RWPE2 (cell line): ENCODE measurements at places on chromosomes 7 and 10.

- DNase-seq = no peak
Observed at GRCh38 chr10:52447931-52448353, 133.9 kb downstream of the DKK1 start.

- no peak for DNase-seq
Observed at GRCh38 chr10:106044503-106044902, 1120.0 kb downstream of the SORCS1 start.

GRCh38 chr7:16836481-16836880 is 31.7 kb upstream of the AGR2 start:
- no peak for DNase-seq

GRCh38 chr7:68964060-68964459 is 634.2 kb upstream of the AUTS2 start:
- no peak for DNase-seq

DNA sequence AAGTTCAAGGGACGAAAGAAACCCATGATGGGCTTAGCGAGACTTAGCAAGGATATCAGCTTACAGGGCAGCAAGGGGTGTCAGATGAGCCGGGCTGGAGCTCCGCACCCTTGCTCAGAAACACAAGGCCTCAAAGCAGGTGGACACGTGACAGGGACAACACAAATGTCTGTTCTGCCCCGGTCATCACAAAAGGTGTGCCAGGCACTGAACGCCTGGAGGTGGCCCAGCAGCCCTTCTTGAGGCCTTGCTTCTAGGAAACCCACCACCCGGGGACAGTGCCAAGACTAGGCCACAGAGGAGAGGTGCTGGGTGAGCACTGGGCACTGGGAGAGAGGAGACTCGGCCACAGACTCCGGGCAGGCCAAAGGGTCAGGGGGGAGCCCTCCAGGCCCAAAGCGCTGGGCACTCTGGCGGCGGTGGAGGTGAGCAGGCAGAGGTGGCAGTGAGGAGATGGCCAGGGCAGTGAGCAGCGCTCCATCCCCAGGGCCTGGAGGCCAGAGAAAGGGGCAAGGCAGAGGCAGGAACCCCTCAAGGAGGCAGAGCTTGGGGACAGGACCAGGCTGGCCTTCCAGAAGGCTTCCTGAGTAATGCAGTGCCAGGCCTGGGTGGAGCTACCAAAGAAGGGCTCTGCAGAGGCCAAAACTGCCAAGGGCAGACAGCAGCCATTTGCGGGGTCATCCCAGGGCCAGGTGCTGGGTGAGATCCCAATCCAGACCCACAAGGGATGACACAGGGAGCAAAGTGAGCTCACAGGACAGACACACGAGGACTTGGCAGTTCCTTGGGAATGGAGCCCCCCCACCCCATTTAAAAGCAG is 22.7 kb downstream of the EBF3 start:
- DNase-seq = no peak

DNA sequence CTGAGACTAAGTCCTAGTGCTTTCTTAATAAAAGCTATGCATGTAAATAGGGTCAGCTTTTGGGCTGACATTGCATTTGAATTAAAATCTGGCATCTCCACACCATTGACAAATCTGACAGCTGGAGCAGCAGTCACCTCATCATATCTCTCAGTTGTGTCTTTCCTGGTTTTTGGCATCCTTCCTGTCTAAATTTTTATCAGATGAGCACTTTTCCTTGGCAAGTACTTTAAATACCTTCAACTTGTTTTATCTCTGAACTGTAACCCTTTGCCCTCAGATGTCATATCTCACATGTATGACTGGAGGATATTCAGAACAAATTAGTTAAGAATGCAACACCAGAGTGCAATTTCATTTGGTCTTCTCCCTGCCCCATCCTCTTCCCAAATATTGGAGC is 1066.2 kb downstream of the LRMDA start:
- no peak for DNase-seq

GRCh38 chr7:52961084-52961483 is 74.3 kb upstream of the POM121L12 start:
- no peak for DNase-seq

DNA sequence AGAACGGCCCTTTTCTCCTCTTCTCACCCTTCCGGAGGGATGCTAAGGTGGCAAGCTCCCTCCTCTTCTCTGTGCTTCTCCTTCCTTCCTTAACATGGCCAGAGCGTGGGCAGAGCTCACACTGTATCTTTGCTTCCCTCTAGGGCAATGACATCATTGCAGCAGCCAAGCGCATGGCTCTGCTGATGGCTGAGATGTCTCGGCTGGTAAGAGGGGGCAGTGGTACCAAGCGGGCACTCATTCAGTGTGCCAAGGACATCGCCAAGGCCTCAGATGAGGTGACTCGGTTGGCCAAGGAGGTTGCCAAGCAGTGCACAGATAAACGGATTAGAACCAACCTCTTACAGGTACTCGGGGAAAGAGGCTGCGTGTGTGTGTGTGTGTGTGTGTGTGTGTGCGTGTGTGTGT is 36.6 kb downstream of the AP3M1 start:
- DNase-seq = no peak

GRCh38 chr10:103192089-103192450 is 1.0 kb downstream of the NT5C2 start:
- no peak for DNase-seq

DNA sequence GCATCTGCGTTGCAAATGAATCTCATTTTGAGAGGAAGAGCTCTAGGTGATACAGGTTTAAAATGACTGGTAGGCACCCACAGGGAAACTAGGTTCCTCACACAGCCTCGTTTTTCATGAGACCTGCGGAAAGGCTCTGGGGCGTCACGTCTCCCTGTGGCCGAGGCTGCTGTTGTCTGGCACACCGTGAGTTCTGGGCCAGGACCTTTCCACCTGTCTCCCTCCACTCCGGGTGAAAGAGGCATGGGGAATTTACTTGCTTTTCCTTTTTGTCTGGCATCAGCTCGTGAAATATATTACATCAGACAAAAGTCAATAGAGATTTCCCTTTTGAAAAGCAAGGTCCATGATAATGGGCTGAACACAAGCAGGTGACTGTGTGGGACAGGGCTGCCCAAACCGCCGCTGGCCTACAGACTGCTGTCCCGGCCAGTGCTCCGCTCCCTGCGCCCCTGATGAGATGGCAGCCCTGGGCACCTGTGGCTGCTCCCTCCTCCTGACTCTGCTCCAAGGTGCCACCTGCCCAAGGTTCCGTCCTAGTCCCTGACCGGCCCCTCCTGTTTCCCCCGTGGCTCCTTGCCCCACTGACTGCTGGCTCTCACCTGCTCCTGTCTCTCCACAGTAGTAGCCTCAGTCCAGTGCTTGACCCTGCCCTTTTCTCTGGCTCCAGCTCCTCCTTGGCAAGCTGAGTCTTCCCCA is 109.6 kb downstream of the NKX6-2 start:
- DNase-seq = peak; percentile 8

GRCh38 chr7:33421429-33421828 is 292.1 kb downstream of the BBS9 start:
- DNase-seq = no peak

DNA sequence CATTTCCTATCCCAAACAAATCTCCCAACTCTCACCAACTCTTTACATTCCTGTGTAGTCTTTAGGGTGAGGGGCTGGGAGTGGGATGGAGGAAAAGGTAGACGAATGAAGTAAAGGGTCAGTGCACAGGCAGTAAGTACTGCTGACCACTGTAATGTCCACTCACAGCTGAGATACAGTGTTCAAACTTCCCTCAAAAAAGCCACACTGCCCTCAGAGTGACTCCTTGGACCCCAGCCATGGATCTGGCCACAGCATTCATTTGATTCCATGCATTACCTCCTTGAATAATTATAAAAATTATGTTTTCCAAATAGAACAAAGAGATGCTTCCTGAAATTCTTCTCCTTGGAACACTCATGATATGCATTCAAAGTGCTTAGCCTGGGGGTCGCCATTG is 19.8 kb upstream of the HIPK2 start:
- no peak for DNase-seq

DNA sequence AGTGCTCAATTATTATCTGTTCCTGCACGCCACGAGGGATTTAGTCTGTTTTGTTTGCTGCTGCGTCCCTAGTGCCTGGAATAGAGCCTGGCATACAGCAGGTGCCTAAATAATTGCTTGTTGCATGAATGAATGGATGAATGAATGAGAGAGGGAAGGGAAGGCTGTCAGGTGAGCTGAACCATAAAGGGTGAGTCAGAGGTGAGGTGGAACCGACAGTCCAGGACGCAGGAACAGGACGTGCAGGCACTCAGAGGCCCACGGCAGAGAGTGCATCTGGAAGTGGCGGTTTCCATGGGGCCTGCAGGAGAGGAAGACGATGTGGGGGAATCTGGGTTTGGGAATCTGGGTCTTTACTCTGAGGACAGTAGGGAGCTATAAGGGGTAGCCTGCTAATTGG is 17.7 kb upstream of the PPIF start:
- DNase-seq = peak; percentile 56

GRCh38 chr7:13017333-13017857 is 330.0 kb downstream of the ARL4A start:
- DNase-seq = no peak

DNA sequence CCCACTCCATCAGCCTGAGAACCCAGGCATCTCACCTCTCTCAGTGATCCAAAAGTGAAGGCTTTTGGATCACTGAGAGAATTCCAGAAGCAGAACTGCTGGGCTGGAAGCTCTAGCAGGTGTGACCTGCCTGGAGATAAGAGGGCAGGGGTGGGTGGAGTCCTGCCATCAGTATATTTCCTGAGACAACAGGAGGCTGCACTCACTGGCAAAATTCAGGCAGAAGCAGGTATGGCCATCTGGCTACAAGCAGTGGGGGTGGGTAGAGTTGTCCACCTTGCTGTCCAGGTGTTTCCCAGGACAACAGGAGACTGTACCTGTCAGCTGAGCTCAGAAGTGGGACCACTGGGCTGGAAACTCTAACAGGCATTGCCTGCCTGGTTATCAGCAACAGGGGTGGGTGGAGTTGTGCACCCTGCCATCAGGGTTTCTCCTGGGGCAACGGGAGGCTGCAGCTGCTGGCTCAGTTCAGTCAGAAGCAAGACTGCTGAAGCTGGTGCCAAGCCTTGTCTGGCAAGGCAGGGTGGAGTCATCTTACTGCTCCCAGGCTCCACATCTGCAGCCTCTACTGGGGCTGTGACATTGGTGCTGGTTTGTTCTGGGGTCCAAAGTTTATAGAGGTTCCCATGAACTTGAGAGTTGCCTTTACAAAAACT is 47.2 kb upstream of the SFTPD start:
- no peak for DNase-seq
